ENCODE measurements at places on chromosomes 1 and 21. TPM values are rescaled to one million over a fixed set of nuclear protein-coding genes. Genes with fewer than 3 reads are reported as not detected.

CRNN gene
- not detected for total RNA-seq

RRP1 gene
- total RNA-seq: 36.2 TPM

MANEAL gene
- 36.5 TPM for total RNA-seq

LCE2C gene
- not detected for total RNA-seq

TMEM52 gene
- total RNA-seq: 0.61 TPM

VPS13D gene
- total RNA-seq: 32.4 TPM

MEAF6 gene
- 82.3 TPM for total RNA-seq

ADAM30 gene
- not detected for total RNA-seq

PHLDA3 gene
- 33.9 TPM for total RNA-seq

TCHHL1 gene
- total RNA-seq: not detected

FAM177B gene
- not detected for total RNA-seq

TMEM240 gene
- 1.9 TPM for total RNA-seq

DNA sequence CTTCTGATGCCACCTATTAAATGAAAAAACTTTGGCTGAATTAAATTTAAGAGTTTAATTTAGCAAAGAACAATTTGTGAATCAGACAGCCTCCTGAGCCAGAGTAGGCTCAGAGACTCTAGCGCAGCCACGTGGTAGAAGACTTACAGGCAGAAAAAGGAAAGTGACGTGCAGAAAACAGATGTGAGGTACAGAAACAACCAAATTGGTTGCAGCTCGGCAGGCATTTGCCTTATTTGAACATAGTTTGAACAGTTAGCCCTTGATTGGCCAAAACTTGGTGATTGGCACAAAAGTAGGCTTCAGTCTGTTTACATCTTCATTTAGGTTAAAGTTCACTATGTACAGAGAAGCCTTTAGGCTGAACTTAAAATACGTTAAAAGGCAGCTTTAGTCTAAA lies 22.9 kb downstream of the TCP10L start:
- no peaks in the 10 kb centered on the region for H3K36me3 ChIP-seq
- no peak overlapping the region for H3K27ac ChIP-seq
- H3K4me3 ChIP-seq: no peak overlapping the region
- no peaks in the 10 kb centered on the region for H3K27me3 ChIP-seq
- DNase-seq: peak; percentile 39

GRCh38 chr1:203368624-203369451 lies 17.9 kb upstream of the FMOD start:
- H3K27me3 ChIP-seq: no peaks in the 10 kb centered on the region
- H3K27ac ChIP-seq: no peak overlapping the region
- no peaks in the 10 kb centered on the region for H3K4me1 ChIP-seq
- no peaks in the 10 kb centered on the region for H3K36me3 ChIP-seq
- DNase-seq: no peak

- H3K4me1 ChIP-seq: no peaks in the 10 kb centered on the region
- no peak overlapping the region for H3K27ac ChIP-seq
- no peaks in the 10 kb centered on the region for H3K27me3 ChIP-seq
These were observed 46.4 kb downstream of the KIF26B start for GRCh38 chr1:245201201-245201600.

GRCh38 chr1:111513410-111514020 lies 10.1 kb upstream of the ADORA3 start:
- H3K27ac ChIP-seq: no peak overlapping the region
- H3K4me3 ChIP-seq: no peak overlapping the region

- no peak overlapping the region for H3K4me3 ChIP-seq
- no peaks in the 10 kb centered on the region for H3K27me3 ChIP-seq
These were observed 38.2 kb downstream of the CITED4 start for GRCh38 chr1:40823983-40824382.

DNA sequence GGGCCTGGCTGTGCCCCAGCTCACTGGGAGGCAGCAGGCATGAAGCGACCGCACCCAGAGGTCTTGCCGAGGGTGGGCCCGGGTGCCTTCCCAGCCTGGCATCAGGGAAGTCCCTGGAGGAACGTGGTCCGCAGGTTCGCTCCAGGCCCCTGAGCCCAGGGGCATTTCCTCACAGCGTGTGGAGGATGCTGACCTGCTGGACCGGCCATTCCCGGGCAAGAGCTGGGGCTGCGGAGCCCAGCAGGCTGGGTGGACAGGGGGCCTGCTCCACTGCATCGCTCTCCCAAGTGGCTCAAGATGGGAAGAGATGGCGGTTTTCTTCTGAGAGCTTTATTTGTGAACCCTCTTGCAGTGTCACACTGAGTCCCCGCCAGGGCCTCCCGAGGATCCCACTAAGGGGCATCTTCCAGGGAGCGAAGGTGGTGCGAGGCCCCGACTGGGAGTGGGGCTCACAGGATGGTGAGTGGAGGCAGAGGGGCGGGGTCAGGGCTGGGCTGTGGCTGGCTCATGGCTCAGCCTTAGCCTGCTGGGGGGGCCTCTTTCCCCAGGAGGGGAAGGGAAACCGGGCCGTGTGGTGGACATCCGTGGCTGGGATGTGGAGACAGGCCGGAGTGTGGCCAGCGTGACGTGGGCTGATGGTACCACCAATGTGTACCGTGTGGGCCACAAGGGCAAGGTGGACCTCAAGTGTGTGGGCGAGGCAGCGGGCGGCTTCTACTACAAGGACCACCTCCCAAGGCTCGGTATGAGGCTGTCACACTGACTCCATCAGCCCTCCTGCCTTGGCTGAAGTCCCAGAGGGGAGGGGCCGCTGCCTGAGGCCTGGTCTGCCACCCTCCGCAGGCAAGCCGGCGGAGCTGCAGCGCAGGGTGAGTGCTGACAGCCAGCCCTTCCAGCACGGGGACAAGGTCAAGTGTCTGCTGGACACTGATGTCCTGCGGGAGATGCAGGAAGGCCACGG lies 7.2 kb upstream of the MMP23B start:
- H3K27ac ChIP-seq: no peak overlapping the region
- peaks cover 4% of the 10 kb centered on the region for H3K4me1 ChIP-seq
- H3K4me3 ChIP-seq: no peak overlapping the region
- H3K36me3 ChIP-seq: no peaks in the 10 kb centered on the region
- no peak for DNase-seq
- H3K27me3 ChIP-seq: no peaks in the 10 kb centered on the region

GRCh38 chr1:3905266-3905952 lies 5.3 kb upstream of the C1orf174 start:
- H3K27me3 ChIP-seq: no peaks in the 10 kb centered on the region
- H3K4me3 ChIP-seq: no peak overlapping the region
- peaks cover 32% of the 10 kb centered on the region for H3K4me1 ChIP-seq
- H3K36me3 ChIP-seq: no peaks in the 10 kb centered on the region

GRCh38 chr1:75087278-75087677 lies 46.9 kb upstream of the LHX8 start:
- H3K4me3 ChIP-seq: no peak overlapping the region
- no peaks in the 10 kb centered on the region for H3K27me3 ChIP-seq
- no peaks in the 10 kb centered on the region for H3K36me3 ChIP-seq
- no peaks in the 10 kb centered on the region for H3K4me1 ChIP-seq

- peaks cover 38% of the 10 kb centered on the region for H3K4me1 ChIP-seq
- peak overlapping the region; percentile 89 for H3K4me3 ChIP-seq
- no peak for DNase-seq
- H3K27me3 ChIP-seq: no peaks in the 10 kb centered on the region
These were observed 1.1 kb downstream of the ADIPOR1 start for GRCh38 chr1:202956969-202957368.

DNA sequence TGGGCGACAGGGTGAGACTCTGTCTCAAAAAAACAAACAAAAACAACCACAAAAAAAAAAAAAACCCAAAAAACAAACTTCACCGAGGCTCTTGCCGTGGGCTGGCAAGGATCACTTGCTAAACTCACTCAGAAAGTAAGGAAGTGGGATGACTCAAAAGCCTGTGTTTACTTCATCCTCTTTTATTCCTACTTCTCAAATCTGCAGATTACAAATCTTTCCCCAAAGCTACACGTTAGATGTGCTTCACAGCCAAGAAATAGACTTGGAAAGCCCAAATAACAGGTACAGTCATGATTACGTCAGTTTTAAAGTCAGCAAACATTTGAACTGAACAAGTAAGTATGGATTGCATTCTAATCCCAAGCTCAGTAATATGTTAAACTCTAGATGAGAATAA lies 359.3 kb downstream of the ADGRL2 start:
- H3K27me3 ChIP-seq: no peaks in the 10 kb centered on the region
- no peaks in the 10 kb centered on the region for H3K36me3 ChIP-seq
- no peak for DNase-seq
- peak overlapping the region; percentile 90 for H3K27ac ChIP-seq
- H3K4me1 ChIP-seq: peaks cover 28% of the 10 kb centered on the region

- no peak overlapping the region for H3K4me3 ChIP-seq
- H3K36me3 ChIP-seq: no peaks in the 10 kb centered on the region
- no peaks in the 10 kb centered on the region for H3K27me3 ChIP-seq
- DNase-seq: no peak
These were observed 91.2 kb upstream of the KCNJ15 start for GRCh38 chr21:38165466-38166172.

DNA sequence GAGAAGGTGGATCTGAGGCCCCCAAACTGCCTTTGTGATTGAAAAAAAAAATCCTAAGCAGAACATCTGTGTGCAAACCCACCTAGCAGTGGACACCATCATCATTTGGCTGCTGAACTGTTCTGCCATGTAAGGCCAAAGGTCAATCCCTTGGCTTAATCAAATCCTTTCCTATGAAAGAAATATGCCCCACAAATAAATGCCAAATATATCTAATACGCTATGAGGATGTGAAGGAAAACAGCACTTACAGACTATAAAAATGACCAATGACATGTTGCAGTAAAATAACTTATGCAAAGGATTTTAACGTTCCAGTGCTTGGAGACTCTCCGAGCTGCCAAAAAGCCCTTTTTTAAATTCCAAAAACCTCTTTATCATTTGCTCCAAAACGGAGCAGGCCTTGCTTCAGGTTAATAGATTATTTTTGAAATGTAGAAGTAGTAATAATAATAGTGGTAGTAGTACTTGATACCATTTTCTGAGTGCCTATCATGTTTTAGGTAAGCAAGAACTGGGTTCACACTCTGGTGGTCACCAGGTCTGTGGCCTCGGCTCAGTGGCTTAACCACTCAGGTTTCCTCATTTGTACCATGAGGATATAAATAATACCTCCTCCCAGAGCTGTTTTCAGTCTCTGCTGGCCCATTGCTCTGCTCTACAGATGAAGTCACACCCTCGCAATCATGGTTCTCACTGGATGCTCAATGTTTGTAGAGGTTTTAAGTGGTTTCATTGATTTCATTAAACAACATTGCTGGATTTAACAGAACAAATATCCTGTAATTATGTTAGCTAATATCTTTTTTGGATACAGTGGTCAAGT lies 47.9 kb upstream of the EDEM3 start:
- H3K27ac ChIP-seq: no peak overlapping the region
- no peak for DNase-seq
- H3K4me3 ChIP-seq: no peak overlapping the region
- H3K27me3 ChIP-seq: no peaks in the 10 kb centered on the region
- H3K4me1 ChIP-seq: no peaks in the 10 kb centered on the region
- H3K36me3 ChIP-seq: no peaks in the 10 kb centered on the region

GRCh38 chr21:36291509-36291908 lies 28.5 kb upstream of the MORC3 start:
- H3K4me3 ChIP-seq: no peak overlapping the region
- no peaks in the 10 kb centered on the region for H3K27me3 ChIP-seq
- no peak for DNase-seq
- H3K4me1 ChIP-seq: peaks cover 32% of the 10 kb centered on the region
- no peaks in the 10 kb centered on the region for H3K36me3 ChIP-seq
- no peak overlapping the region for H3K27ac ChIP-seq

GRCh38 chr1:163614361-163614760 lies 292.6 kb downstream of the NUF2 start:
- H3K27me3 ChIP-seq: no peaks in the 10 kb centered on the region
- H3K36me3 ChIP-seq: no peaks in the 10 kb centered on the region
- no peaks in the 10 kb centered on the region for H3K4me1 ChIP-seq
- H3K27ac ChIP-seq: no peak overlapping the region

DNA sequence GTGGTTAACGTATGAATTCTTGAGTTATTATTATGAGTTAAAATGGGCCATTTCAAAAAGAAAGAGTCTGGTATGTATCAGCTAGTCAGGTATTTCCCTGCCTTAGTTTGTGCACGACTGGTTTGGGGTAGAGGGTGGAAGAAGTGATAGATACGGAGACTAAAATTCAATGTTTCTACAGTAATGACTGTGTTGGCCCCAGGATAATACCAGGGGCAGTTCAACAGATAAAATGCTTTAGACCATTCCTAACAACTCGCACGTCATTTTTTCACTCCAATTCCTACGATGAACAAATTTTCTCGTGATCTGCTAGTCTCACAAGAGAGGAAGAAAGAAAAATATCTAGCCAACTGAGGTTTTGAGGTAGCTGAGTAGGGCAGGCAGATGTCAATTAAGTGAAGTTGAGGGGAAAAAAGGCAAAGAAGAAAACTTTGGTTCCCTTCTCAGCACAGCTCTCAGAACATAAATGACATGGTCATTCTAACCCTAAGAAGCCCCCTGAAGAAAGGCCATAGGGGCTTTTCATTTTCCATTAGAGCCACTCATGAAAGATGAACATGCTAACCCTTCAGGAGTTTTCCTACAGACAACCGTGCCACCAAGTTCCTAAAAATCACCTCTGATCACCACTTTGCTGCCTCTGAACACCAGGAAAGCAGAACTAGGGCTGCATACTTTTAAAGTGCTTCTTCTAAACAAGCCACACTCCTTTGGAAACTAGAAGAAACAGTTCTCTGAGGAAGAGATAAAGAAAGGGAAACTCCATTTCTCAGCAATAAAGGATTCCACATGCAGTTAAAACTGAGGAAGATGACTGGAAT lies 5.6 kb downstream of the MCOLN2 start:
- no peaks in the 10 kb centered on the region for H3K36me3 ChIP-seq
- DNase-seq: no peak
- peaks cover 5% of the 10 kb centered on the region for H3K27me3 ChIP-seq
- no peak overlapping the region for H3K27ac ChIP-seq
- no peak overlapping the region for H3K4me3 ChIP-seq

DNA sequence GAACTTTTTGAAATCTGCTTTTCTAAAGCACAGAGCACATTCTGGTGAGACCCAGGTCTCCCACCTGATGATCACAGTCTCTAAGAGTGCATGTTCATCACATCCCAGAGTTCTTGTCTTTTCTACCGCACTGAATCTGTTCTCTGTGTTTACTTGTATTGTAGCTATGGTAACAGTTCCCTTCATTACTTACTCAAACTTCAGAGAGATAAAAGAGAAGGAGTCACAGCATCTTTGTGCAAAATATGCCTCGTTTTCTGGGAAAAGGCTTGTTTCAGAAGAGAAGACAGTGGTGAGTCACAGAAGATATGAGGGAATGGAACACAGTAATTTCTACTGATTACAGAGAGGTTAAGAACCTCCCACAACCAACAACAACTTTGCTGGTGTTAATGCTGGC lies 580.6 kb downstream of the PLA2G4A start:
- DNase-seq: no peak
- H3K27ac ChIP-seq: no peak overlapping the region
- H3K36me3 ChIP-seq: no peaks in the 10 kb centered on the region
- no peak overlapping the region for H3K4me3 ChIP-seq
- H3K4me1 ChIP-seq: no peaks in the 10 kb centered on the region

Data from SJCRH30 (cell line).